ENCODE measurements at places on chromosomes 3 and 15.
A peak's percentile ranks its signal among the peaks of the same experiment; 100 is the strongest.

- no peak for DNase-seq
Observed at GRCh38 chr3:178320456-178321351, 215.5 kb upstream of the KCNMB2 start.

- DNase-seq: no peak
Observed at GRCh38 chr15:62821384-62822131, 221.0 kb upstream of the TPM1 start.

GRCh38 chr15:39605146-39605545, 24.3 kb downstream of the THBS1 start:
- no peak for DNase-seq

DNA sequence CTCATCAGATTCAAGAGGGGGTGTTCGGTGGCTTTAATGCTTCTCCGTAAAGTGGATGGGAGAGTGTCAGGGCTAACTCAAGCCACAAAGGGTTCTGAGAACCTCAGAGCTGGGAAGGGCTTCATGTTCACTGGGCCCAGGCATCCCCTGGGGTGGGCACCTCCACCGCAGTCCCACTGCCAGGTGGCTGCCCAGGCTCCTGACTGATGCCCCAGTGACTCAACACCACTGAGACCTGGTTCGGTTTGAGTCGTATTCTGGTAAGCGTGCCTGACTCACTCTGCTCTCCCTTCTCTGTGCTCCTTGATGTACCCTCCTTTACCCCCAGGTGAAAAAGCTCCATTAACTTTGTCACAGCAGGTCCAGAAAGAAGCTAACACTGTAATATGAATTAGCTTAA, 304.6 kb downstream of the RPLP1 start:
- no peak for DNase-seq

DNA sequence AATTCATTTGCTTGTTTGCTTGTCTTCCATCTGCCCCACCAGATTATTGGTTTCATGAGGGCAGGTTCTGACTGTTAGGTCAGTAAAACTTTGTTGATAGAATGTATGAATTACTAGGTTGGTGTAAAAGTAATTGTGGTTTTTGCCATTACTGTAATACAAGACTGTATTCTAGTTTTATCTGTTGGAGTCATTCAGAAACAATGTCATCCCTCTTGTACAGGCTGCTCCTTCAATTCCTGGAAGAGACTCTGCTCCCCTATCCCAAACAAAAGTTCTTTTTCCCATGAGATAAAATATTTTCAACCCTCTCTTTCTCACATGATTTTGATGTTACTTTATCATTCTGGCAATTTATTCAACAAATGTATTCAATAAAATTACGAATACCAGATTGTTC, 115.0 kb downstream of the CHST2 start:
- DNase-seq: no peak

- DNase-seq: no peak
Observed at GRCh38 chr3:147385059-147386012, 21.0 kb downstream of the ZIC4 start.

DNA sequence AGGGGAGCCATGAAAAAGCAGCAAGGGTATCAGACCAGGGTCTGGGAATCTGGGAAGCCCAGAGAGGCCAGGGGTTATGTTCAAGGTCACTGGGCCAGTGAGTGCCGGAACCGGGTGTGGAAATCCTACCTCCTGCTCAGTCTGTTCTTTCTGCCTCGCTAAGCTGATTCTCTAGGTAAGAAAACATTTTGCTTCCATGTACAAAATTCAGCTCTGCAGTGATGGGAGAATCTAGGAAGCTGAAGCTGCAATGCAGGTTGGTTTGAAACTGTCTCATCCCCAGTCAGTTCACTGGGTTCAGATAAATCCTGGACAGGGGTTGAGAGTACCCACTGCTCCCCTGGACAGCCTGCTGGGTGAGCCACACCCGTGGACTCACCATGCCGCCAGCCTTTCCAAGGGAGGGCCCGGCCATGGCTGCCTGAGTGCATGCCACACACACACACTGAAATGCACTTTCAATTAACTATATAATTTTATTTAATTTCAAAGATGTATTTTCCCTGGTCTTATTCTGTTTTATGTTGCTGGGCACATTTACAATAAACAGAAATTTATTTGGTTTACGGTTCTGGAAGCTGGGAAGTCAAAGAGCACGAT, 108.4 kb downstream of the CORO2B start:
- DNase-seq: no peak

DNA sequence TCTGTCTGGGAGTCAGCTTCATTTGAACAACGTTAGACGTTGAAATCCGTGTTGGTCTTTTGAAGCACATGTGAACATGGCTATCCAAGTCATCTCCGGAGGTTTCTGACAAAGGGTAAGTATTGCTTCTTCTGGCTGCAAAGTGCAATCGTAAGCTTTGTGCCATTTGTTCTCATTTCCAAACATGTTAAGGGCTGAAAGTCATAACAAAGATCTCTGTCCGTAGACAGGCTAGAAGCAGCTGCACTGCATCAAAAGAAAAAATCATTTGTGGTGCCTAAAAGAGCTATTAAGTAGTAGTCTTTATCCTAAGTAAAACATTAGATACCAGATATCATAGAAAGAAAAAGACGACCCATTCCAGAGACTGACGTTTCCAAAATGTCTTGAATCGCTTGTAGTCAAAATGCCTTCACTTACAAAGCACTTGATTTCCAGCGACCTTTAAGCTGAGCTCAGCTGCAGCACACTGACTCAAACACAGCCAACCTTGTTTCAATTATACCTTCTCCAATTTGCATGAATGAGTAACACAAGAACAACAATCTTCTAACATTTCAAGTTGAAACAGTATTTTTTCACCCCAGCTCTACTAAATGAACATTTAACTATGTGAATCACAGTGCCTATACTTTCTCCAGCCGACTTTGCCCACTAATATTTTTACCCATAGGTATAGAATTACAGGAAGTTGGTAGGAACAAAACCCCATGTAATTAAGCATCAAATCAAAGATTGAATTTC, 76.6 kb downstream of the NEDD4 start:
- no peak for DNase-seq

- DNase-seq: no peak
Observed at GRCh38 chr15:73932381-73933191, 6.3 kb downstream of the LOXL1 start.

- no peak for DNase-seq
Observed at GRCh38 chr3:59185591-59186369, 136.0 kb upstream of the CFAP20DC start.

DNA sequence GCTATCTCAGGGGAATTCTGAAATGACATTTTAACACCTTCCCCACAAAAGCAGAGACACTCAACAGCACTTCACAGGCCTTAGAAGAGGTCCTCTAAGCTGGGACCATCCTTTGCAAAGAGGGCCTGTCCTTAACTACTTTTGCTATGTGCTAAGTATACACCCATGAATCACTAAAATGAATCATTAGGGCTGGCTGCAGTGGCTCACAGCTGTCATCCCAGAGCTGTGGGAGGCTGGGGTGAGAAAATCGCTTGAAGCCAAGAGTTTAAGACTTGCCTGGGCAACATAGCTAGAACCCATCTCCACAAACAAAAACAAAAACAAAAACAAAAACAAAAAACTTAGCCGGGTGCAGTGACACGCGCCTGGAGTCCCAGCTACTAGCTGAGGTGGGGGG, 53.9 kb upstream of the MELTF start:
- no peak for DNase-seq

DNA sequence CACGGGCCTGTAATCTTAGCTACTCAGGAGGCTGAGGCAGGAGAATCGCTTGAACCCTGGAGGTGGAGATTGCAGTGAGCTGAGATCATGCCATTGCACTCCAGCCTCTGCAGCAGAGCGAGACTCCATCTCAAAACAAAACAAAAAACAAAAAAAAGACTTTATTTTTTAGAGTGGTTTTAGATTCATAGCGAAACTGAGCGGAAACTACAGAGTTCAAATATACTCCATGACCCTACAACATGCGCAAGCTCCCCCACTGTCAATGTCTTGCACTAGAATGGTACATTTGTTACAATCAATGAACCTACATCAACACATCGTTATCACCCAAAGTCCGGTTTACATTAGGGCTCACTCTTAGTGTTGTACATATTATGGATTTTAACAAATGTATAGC, 2.2 kb upstream of the CRTAP start:
- no peak for DNase-seq

DNA sequence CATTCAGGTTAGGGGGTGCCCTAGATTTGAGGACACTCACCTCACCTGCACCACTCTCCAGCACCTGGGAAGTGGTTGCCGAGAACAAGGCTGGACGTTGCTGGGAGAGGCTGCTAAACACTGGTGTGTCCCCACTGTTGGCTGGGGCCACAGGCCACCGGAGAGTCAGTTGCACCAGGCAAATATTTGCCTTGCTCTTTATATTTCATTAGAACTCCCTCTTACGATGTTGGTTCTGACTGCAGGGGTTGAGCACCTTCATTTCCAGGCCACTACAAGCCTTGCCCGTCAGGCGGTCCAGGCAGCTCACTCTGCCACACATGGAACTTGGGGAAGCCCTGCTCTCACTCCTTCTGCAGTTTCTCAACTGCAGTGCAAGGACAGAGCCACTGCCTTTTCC, 30.7 kb downstream of the HCN4 start:
- no peak for DNase-seq

DNA sequence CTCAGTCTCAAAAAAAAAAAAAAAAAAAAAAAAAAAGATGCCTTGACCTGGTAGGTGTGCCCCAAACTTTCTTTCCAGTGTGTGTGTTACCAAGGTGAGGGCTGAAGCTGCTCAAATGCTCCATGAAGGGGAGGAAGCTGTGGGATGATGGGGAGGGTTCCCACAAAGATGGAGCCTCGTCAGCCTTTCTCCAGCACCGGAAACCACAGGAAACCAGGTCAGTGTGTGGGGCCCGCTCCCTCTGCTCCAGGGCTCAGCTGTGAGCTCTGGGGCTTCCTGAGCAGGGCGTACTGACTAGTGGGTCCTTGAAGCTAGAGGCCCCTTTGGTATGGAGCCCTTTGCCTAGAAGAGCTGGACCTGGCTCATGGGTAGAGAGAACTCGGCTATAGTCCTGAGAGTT, 681 bp upstream of the IL17RE start:
- no peak for DNase-seq

- no peak for DNase-seq
Observed at GRCh38 chr3:125185805-125186204, 26.7 kb downstream of the SLC12A8 start.

DNA sequence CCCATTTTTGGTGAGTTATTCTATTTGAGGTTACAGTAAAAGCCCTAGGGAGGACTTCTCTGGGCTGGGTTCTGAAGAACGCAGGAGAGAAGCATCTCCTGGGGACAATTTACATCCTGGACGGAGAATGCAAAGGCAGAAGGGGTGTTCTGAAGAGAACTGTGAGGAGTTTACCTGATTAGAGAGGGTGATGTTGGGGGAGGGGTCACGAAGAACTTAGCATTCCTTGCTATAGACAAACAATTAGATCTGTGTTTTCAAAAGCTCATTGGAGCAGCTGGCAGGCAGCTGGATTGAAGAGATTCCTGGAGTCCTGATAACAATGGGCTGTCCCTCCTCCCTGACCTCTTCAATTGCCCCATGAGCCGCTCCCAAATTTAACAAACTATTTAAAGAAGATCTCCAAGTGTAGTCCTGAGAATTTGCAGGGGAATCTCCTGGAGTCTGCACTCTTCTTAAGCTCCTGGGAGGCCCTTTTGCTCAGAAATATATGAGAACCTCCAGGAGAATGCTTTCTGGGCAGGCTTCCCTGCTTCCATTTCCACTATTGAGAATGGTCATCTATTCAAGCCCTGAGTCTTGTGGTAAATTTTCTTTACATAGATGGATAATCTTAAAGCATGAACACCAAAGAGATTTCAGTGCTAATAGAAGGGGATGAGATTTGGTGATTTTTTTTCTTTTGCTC, 55.3 kb downstream of the ARHGAP31 start:
- no peak for DNase-seq

DNA sequence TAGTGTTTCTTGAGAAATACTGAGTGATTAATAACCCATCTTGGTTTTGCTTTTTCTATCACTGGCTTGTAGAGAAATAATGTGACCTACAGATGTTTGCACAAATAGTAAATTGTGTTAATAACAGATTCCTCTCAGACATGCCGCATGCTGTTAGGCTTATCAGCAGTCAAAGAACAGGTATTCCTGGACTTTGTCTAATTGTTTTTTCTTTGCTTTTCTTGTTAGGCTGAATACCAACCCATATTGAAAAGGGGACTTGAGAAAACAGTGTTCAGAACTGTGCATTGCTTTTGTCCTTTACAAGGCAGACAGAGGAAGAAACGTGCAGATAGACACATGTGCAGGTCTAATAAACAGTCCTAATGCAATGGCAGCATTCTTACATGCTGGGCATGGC, 51.0 kb upstream of the RARB start:
- DNase-seq: no peak

DNA sequence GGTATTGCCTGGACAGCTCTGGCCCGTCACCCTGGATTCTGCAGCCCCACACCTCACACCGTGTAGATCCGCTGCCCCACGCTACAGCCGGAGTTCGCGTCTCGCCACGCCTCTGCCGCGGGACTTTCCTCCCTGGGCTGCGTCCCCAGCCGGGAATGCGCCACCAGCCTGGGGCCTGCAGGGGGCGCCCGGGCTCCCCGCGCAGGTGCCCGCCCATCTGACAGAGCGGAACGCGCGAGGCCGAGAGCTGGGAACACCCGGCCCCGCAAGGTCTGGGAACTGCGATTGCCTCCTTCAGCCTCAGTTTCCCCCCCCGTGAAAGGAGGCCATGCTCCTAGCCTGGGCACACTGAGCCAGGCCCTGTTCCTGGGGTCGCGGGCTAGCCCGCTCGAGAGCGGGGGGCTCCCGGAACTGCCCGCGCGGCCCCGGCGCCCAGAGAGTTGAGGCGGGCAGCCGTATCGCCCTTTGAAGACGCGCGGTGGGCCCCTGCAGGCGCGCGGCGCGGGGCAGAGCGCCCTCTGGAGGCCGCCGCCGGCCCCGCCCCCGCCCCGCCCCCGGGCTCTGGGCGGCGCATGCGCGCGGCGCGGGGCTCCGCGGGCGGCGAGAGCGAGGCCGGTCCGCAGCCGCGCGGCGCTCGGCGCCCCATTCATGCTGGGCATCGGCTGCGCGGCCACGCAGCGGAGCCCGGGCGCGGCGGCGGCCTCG, at the start of gene PLXNA1:
Gene PLXNA1 (plus strand): TSS at position 645 of the 705 bp plus-strand sequence. CDS start 5,479 bp downstream, outside the sequence.
- DNase-seq: peak; percentile 70

DNA sequence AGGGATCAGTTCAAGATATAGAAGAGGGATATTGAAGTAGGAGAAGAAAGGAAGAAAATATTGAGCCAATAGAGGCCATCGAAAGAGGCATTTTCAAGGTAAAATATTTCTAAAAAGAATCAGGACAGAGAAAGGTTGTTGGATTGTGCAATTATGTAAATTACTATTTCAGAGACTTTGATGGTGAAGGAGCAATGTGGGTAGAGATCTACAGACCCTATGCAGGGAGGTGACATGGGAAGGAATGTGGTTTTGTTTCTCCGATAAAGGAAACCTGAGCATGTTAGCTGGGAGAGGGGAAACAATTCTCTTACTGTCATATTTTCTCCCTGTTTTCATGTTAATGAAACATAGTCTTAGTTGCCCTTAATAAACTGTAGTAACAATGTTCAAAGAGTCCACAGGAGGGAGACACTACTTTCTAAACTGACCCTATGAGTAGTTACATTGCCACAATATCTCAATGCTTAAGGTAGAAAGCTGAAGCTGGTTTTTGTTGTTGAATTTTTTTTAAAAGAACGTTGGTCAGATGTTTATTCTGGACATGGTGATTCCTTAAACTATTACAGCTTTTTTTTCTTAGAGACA, 133.3 kb downstream of the GRM7 start:
- DNase-seq: no peak

- peak; percentile 69 for DNase-seq
Observed at GRCh38 chr15:90885432-90886290, 1.4 kb downstream of the FES start.

All from stimulated activated CD8-positive, alpha-beta memory T cell treated with anti-CD3 and anti-CD28 coated beads, Interleukin-7, amount 100 ng/mL, for 1 hour (primary cell).